ENCODE measurements at places on chromosomes 2 and 18.
A peak's percentile ranks its signal among the peaks of the same experiment; 100 is the strongest.

GRCh38 chr2:207088839-207089238 is 76.9 kb downstream of the KLF7 start:
- H3K4me3 ChIP-seq: no peak overlapping the region
- DNase-seq: no peak

- no peak overlapping the region for H3K4me3 ChIP-seq
- H3K36me3 ChIP-seq: no peaks in the 10 kb centered on the region
- H3K4me1 ChIP-seq: no peaks in the 10 kb centered on the region
- no peak overlapping the region for H3K27ac ChIP-seq
- no peak for DNase-seq
These were observed 39.5 kb upstream of the GMCL1 start for GRCh38 chr2:69789772-69790600.

GRCh38 chr2:43898838-43899346 is 60.1 kb downstream of the ABCG8 start:
- no peak overlapping the region for H3K4me3 ChIP-seq
- DNase-seq: no peak
- H3K27ac ChIP-seq: no peak overlapping the region
- peaks cover 44% of the 10 kb centered on the region for H3K36me3 ChIP-seq
- no peaks in the 10 kb centered on the region for H3K4me1 ChIP-seq
- no peaks in the 10 kb centered on the region for H3K27me3 ChIP-seq

DNA sequence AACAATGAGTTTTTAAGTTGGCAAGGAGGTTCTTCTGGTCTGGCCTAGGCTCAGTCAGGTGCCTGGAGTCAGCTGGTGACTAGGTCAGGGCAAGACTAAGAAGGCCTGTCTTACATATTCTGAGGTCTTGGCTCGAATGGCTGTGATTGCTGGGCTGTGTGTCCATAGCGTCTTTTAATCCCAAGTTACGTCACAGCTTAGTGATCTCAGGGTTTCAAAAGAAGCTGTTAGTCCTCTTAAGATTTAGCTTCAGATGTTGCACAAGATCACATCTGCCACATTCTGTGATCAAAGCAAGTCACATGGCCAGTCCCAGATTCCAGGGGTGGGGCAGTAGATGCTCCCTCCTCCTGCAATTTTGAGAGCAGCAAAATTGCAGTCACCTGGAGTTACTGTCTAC is 61.3 kb downstream of the PKP4 start:
- no peak overlapping the region for H3K27ac ChIP-seq
- H3K4me3 ChIP-seq: no peak overlapping the region
- no peaks in the 10 kb centered on the region for H3K27me3 ChIP-seq
- H3K4me1 ChIP-seq: no peaks in the 10 kb centered on the region
- no peak for DNase-seq

DNA sequence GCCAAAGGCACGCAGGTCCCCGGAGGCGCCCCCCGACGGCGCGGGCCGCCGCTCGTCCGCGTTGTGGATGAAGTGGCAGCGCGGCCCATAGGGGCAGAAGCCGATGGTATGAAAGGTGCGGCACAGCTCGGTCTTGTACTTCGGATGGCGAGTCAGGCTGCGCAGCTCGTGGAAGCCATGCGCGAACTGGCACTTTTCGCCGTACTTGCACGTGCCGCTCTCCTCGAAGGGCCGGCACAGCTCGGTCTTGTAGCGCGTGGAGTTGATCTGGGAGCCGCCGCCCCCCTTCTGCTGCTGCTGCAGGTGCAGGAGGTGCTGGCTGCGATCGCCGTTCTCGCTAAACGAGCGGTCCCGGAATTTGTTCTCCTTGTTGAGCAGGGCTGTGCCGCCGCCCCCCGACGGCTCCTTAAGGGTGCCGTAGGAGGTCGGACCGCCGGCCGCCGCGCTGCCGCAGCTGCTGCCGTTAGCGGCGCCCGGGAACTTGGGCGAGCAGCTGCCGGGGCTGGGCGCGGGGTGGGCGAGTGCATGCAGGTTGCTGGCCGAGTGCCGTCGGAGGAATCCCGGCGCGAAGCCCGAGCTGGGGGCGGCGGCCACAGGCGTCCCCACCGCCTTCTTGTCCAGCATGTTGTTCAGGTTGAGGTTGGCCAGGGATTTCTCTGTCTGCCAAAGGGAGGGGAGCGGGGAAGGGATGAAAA is 1.2 kb downstream of the ZFP36L2 start:
- H3K27me3 ChIP-seq: no peaks in the 10 kb centered on the region
- peaks cover 22% of the 10 kb centered on the region for H3K4me1 ChIP-seq

GRCh38 chr18:46660957-46661749 is 4.1 kb upstream of the LOXHD1 start:
- no peak for DNase-seq
- H3K36me3 ChIP-seq: no peaks in the 10 kb centered on the region
- no peaks in the 10 kb centered on the region for H3K27me3 ChIP-seq
- no peaks in the 10 kb centered on the region for H3K4me1 ChIP-seq

GRCh38 chr18:2651981-2652380 is 3.5 kb upstream of the SMCHD1 start:
- H3K27me3 ChIP-seq: no peaks in the 10 kb centered on the region
- H3K4me3 ChIP-seq: no peak overlapping the region
- no peak overlapping the region for H3K27ac ChIP-seq
- H3K4me1 ChIP-seq: peaks cover 20% of the 10 kb centered on the region

GRCh38 chr2:19299032-19299431 is 59.4 kb downstream of the OSR1 start:
- no peak overlapping the region for H3K27ac ChIP-seq
- H3K27me3 ChIP-seq: no peaks in the 10 kb centered on the region
- H3K36me3 ChIP-seq: no peaks in the 10 kb centered on the region
- H3K4me3 ChIP-seq: no peak overlapping the region

- H3K4me3 ChIP-seq: no peak overlapping the region
- H3K4me1 ChIP-seq: no peaks in the 10 kb centered on the region
- no peaks in the 10 kb centered on the region for H3K36me3 ChIP-seq
- H3K27ac ChIP-seq: no peak overlapping the region
These were observed 1.4 kb downstream of the GPBAR1 start for GRCh38 chr2:218262237-218262600.

DNA sequence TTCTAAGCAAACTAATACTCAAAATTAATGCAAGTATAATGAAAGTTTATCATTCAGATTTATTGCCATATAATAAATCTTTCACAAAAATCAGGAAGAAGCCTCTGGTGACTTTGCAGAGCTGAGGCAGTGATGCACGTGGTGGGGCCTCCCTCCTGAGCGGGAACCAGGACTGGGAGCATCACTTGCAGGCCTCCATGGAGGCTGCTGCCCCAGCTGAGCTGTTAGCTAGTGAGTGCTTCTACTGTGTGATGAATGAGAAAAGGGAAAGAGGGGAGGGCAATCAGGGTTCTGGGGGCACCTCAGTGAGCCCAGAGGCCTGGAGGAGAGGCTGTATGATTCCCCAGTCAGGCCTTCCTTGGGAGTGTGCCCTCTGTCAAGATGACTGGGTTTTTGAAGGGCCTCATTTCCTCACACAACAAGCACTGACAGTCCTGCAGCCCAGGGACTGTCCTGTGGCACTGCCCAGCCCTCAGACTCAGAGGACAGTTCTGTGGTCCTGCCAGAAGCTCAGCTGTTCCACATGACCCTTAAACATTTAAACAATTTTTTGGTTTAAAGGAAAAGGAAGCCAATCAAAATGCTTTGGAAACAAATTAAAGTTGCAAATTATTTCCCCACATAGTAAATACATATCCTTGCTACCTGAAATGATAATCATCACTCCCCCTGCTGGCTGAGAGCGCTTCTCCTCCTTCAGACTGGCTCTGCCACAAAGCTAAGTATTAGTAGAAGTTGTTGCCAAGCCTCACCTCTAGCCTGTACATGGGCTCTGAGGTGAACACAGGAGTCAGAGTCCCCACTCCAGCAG is 90.9 kb upstream of the SMAD7 start:
- H3K27ac ChIP-seq: no peak overlapping the region
- H3K4me1 ChIP-seq: no peaks in the 10 kb centered on the region
- H3K4me3 ChIP-seq: no peak overlapping the region
- peak; percentile 47 for DNase-seq
- H3K27me3 ChIP-seq: no peaks in the 10 kb centered on the region

- peaks cover 10% of the 10 kb centered on the region for H3K36me3 ChIP-seq
- H3K27me3 ChIP-seq: no peaks in the 10 kb centered on the region
- no peak for DNase-seq
These were observed 8.8 kb downstream of the COPS9 start for GRCh38 chr2:240127191-240127750.

DNA sequence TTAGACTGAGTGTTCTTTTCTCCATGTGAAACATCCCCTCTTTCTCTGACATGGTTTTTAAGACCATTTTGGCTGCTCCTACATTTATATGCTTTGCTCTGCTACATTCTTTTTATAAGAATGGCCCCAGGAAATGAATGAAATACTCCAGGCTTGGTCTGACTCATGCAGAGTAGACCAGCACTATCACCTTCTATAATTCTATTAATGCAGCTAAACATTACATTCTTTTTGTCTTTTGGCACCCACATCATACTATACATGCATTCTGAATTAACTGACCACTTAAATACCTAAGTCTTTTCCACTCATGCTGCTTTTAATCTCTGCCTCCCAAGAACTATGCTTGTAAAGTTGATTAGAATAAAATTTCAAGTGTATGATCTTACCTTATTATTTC is 94.1 kb downstream of the AAK1 start:
- no peaks in the 10 kb centered on the region for H3K27me3 ChIP-seq
- no peak overlapping the region for H3K4me3 ChIP-seq
- no peak overlapping the region for H3K27ac ChIP-seq
- H3K4me1 ChIP-seq: peaks cover 9% of the 10 kb centered on the region
- DNase-seq: no peak

- DNase-seq: no peak
- H3K4me1 ChIP-seq: no peaks in the 10 kb centered on the region
- no peak overlapping the region for H3K27ac ChIP-seq
- H3K36me3 ChIP-seq: peaks cover 69% of the 10 kb centered on the region
- no peak overlapping the region for H3K4me3 ChIP-seq
These were observed 88.8 kb downstream of the UXS1 start for GRCh38 chr2:106105151-106105922.

DNA sequence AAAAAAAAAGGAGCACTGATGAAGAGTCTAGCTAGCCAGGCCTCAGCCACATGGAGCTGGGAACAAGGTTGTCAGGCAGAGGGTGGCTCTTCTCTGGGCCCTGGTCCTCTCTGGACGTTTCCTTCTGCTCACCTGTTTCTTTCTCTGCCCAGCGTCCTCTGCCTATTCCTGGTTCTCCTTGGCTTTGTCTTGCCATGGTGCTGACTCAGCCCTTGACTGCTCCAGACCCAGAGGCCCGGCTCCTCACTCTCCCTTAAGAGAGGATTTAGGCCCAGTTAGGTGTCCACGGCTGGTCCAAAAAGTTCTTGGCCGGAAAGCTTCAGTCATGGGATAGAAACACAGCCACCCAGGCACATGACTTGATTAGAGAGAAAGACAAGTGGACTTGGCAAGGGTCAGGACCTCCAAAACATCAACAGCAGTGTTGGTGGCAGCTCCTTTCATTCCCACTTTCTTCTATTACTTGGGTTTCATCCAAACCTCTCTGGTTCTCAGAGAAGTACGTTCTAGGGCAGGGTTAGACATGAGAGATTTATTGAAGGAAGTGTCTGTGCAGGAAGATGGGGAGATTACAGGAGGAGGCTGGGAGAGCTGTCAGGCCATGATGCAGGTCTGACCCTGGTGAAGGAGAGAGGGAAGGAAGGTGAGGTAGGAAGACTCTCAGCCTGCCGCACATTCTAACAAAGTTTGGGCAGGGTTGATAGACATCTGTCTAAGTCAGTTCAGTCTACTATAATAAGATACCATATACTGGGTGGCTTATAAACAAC is 14.5 kb upstream of the ATG16L1 start:
- no peak overlapping the region for H3K27ac ChIP-seq
- H3K4me1 ChIP-seq: peaks cover 37% of the 10 kb centered on the region
- H3K36me3 ChIP-seq: no peaks in the 10 kb centered on the region
- DNase-seq: no peak
- H3K27me3 ChIP-seq: no peaks in the 10 kb centered on the region

DNA sequence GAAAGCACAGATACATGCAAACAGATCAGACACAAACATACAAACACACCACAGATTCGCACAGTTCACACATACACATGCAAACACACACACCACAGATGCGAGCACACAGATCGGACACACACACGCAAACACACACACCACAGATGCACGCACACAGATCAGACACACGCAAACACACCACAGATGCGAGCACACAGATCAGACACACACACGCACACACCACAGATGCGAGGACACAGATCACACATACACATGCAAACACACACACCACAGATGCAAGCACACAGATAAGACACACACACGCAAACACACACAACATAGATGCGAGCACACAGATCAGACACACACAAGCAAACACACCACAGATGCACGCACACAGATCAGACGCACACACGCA is 149.0 kb downstream of the PXDN start:
- H3K27ac ChIP-seq: no peak overlapping the region
- no peaks in the 10 kb centered on the region for H3K4me1 ChIP-seq
- no peak for DNase-seq

- H3K36me3 ChIP-seq: no peaks in the 10 kb centered on the region
- no peak overlapping the region for H3K27ac ChIP-seq
- H3K4me1 ChIP-seq: peaks cover 13% of the 10 kb centered on the region
- H3K4me3 ChIP-seq: no peak overlapping the region
- no peaks in the 10 kb centered on the region for H3K27me3 ChIP-seq
These were observed 1.9 kb downstream of the PASK start for GRCh38 chr2:241147336-241147735.

GRCh38 chr2:60957643-60958042 is 59.9 kb upstream of the PEX13 start:
- H3K27ac ChIP-seq: no peak overlapping the region
- no peak for DNase-seq
- H3K36me3 ChIP-seq: no peaks in the 10 kb centered on the region
- no peak overlapping the region for H3K4me3 ChIP-seq

DNA sequence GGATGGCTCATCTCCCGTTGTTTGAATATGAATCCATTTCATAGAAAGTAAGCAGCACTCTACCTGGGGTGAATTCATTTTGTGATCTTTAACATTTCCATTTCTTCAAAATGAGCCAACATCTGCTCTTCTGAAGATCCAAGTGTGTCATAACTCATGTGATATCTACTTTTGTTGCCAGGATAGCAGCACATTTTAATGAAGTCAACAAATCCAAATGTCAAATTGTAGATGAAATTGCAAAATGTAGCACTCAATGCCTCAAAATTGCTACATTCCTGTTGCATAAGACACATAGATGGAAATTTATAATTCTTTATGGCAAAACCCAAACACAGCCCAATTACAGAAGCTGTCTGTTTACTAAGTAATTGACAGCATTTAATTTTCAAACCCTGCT is 360.7 kb downstream of the TMX3 start:
- no peak overlapping the region for H3K4me3 ChIP-seq
- no peak overlapping the region for H3K27ac ChIP-seq
- H3K4me1 ChIP-seq: no peaks in the 10 kb centered on the region
- H3K36me3 ChIP-seq: no peaks in the 10 kb centered on the region

All from naive thymus-derived CD4-positive, alpha-beta T cell (primary cell).